ENCODE measurements at places on chromosomes 3 and 15.

DNA sequence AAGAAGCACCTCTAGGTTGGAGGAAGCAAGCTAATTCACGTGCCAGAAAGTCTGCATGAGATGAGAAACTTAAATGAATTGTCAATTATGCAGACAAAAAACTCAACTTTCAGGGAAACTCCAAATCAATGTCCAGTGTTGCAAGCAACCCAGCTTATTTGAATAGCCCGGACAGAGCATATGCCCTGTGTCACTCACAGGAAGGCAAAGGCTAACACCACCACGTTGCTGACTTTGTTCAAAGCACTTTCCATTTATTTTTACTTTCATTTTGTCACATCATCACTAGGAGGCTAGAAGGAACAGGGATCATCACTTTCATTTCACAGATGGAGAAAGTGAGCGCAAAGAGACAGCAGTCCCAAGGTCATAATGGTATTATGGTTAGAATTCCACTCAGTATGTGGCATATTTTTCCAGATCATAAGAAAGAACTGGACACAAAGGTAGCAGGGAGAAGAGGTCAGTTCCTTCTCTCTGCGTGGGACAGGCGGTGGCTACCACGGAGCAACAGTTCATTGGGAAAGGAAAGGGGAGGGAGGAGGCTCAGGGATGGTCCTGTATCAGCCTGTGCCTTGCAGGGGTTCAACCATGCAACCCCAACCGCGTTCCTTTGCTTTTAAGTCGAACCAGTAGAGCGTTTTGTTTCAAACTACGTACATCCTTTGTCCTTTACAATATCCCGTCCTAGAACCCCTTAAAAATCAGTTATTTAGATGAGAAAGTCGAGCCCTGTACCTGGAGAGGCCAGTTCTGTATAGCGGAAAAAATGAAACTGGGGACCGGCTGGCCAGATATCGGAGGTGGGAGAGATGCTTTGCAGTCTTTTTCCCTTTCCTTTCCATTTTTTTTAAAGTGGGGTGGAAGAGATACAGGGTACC lies 1.1 kb downstream of the HEG1 start:
- peak overlapping the region; percentile 73 for H3K27ac ChIP-seq
- H3K27me3 ChIP-seq, result no peaks in the 10 kb centered on the region
- peaks cover 38% of the 10 kb centered on the region for H3K4me1 ChIP-seq
- DNase-seq, result peak; percentile 37

DNA sequence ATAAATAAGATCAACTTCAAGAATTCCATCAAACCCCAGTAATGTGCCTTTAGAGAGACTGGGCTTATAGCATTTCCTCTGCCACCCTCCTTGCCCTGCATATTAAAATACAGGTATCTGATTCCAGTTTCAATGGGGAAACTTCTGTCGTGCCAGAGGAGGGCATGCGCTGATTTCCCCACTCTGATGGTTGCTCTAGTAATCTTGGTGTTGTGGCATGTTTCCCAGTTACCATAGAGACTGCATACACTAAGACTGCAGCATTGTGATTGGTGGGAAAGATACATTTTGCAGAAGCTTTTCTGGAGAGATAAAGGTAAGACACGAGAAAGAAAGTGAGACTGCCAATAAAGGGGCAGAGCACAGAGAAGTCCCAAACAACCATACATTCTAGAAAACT lies 225.6 kb downstream of the TIGIT start:
- H3K36me3 ChIP-seq, result no peaks in the 10 kb centered on the region
- H3K4me1 ChIP-seq, result no peaks in the 10 kb centered on the region
- no peak overlapping the region for H3K4me3 ChIP-seq

DNA sequence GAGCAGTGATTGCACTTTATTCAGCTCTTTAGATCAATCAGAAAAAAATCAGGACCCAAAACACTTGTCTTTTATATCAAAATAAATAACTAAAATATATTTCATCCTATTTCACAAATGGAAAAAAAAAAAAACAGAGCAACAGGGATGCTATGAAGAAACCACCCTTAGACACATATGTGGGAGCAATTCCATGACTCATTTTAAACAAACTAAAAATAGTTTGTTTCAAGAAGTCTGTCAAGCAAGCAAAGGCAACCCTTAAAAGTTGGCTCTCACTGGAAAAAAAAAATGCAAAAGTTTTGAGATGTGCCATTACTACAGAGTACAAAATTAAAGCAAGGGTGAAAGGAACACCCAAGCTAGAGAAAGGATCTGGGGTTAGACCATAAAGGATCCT lies 5.7 kb downstream of the ATP13A3 start:
- H3K4me1 ChIP-seq, result peaks cover 27% of the 10 kb centered on the region
- H3K4me3 ChIP-seq, result no peak overlapping the region
- DNase-seq, result peak; percentile 65
- H3K27ac ChIP-seq, result peak overlapping the region; percentile 85
- H3K36me3 ChIP-seq, result peaks cover 7% of the 10 kb centered on the region

DNA sequence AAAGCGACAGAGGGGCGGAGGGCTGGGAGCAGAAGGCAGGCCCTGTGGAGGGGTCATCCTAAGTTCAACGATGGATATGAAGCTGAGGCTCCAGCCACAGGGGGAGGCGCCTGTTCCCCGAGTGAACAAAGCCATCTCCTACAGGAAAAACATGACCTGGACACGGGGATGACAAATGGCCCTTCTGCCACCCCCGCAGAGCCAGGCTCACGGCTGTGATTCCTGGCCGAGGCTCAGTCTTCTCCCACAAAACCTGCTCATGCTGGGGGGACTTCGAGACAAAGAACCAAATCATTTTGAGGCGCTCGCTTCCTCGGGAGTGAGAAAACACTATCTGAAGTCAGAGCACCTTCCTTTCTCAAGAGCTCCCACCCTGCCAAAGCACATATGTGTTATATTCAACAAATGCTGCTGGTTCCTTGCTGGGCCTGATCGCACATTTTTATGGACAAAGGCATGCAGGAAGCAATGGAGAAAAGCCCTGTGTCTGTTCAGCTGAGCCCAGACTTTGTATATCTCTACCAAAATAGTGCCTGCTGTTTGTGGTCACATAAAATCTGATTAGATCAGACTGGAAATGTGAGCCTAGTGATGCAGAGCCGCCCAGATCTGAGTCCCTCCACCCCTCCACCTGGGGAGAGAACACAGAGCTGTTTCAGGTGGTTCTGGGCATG lies 5.6 kb downstream of the RBP1 start:
- H3K4me1 ChIP-seq, result peaks cover 30% of the 10 kb centered on the region
- no peaks in the 10 kb centered on the region for H3K27me3 ChIP-seq
- peaks cover 6% of the 10 kb centered on the region for H3K36me3 ChIP-seq
- peak overlapping the region; percentile 86 for H3K27ac ChIP-seq
- peak; percentile 27 for DNase-seq

DNA sequence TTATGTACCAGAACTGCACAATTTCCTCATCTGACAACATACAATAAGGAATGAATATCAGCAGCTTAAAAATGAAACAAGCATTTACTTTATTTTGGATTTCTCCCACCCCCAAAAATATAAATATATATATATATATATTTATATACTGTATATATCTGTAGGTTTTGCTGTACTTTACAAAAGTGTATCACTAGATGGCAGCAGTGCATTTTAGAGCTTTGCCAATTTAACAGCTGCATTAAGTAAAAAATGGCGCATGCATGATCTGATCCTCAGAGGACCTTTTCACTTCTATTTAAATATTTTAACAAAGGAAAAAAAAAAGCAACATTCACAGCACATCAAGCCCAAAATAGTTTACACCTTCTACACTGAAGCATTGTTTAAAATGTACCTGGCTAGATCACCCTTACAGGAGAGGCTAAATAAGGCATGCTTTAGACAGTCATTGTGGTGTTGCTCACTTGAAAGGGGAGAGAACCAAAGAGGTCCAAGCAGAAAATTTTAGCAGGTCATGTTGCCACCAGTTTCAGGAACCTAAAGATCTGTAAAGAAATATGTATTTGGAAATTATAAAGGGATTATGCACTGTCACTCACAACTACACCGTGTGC lies 72.6 kb downstream of the NPTN start:
- H3K4me1 ChIP-seq, result peaks cover 7% of the 10 kb centered on the region
- H3K27me3 ChIP-seq, result no peaks in the 10 kb centered on the region
- no peak overlapping the region for H3K4me3 ChIP-seq
- peaks cover 71% of the 10 kb centered on the region for H3K36me3 ChIP-seq
- no peak overlapping the region for H3K27ac ChIP-seq
- DNase-seq, result peak; percentile 72

DNA sequence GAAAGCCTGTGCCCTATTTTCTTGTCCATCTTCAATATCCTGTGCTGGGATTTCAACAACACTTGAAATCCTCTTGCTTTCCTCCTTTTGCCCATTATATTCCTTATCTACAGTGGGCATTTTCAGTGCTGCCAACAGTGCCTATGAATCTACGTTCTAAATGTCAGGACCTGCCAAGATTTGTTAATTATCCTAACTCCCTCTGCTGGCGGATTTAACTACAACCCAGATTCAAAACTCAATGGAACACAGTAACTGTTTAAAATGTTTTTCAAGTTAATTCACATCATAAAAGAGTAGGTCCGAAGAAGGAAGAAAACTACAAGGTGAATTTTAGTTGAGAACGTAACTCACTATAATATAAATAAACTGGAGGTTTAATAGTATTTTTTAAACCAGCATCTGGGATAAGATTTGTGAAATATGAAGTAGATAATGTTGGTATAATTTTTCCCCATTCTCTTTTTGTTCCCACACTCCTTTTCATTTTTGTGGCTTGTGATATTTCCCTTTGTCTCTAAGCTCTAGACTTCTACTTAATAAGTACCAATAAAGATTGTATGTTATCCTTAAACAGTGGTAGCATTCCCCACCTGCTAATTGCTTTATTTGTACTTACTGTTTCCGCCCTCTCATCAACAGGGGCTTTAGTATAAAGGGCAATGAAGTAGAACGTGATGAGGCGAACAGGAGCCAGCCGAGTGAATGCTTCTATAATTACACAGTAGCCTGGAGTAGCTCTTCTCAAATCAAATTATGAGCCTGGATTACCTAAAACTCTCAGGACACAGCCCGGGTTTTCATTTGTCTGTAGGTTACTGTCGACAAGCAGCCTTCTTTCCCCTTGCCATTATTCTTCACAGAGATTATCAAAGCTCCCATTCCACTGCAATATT lies 302.5 kb upstream of the ATP11B start:
- H3K4me3 ChIP-seq, result no peak overlapping the region
- H3K27ac ChIP-seq, result no peak overlapping the region
- peak; percentile 62 for DNase-seq
- no peaks in the 10 kb centered on the region for H3K4me1 ChIP-seq

DNA sequence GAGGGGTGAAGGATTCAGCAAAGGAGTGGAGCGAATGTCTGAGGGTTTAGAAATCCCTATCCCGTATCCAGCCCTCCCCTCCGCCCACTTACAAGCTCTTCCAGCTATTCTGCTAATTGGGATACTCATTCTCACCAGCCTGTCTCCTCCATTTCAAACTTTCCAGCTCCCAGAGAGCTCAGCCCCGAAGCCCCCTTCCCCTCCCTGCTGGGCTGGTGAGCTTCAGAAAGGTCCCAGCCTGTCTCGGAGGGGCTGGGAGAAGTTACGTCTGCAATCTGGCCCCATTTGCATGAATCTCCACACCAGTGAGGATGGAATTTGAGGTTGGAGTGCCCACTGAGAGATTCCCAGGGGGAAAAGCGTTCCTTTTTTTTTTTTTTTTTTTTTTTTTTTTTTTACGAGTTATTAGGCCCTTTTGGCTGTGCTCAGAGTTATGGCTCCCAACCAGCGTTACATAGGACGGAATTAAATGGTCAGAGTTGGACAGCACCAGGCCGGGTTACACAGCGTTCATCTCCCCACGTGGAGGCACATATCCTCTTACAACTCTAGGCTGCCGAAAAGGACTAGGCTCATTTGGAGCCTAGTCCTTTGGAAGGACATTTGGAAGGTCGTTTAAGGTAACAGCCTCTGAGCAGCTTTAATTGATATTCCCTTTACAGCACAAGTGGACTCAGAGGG lies 34.6 kb downstream of the FGD5 start:
- no peak for DNase-seq
- peaks cover 45% of the 10 kb centered on the region for H3K27me3 ChIP-seq
- H3K4me1 ChIP-seq, result no peaks in the 10 kb centered on the region
- H3K4me3 ChIP-seq, result no peak overlapping the region

GRCh38 chr3:94012185-94012584 lies 16.2 kb downstream of the STX19 start:
- no peak overlapping the region for H3K4me3 ChIP-seq
- H3K36me3 ChIP-seq, result no peaks in the 10 kb centered on the region
- H3K27ac ChIP-seq, result no peak overlapping the region
- no peak for DNase-seq
- no peaks in the 10 kb centered on the region for H3K4me1 ChIP-seq
- H3K27me3 ChIP-seq, result no peaks in the 10 kb centered on the region

DNA sequence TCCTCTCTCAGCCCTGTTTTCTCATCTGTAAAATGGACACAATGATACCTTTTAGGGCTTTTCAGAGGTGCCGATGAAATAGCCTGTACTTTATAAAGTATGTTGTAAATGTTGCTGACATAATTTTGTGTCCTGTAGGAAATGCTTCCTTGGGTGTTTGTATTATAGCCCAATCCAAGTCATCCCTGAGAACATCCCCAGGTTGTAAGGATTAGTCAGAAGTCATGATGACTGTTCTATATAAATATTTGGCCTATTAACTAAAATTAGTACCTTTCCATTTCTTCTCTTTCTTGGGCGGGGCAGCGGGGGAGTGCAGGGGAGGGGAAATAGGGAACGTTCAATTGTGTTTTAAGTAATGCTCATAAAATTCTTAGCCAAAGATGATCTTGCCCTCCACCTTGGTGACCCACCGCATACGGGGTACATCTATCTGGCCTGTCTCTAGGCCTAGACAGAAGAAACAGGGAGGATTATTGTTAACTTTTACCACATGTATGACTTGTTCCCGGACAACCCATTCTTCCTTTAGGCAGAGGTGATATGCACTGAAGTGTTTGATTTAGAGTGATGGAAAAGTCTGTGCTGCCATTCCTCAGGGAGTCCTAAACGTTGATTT lies 120.7 kb downstream of the VGLL4 start:
- no peak overlapping the region for H3K4me3 ChIP-seq
- H3K36me3 ChIP-seq, result peaks cover under 1% of the 10 kb centered on the region
- peaks cover 19% of the 10 kb centered on the region for H3K4me1 ChIP-seq
- no peak overlapping the region for H3K27ac ChIP-seq

GRCh38 chr3:149713730-149714654 lies 38.3 kb downstream of the COMMD2 start:
- DNase-seq, result no peak
- no peak overlapping the region for H3K4me3 ChIP-seq
- H3K27me3 ChIP-seq, result no peaks in the 10 kb centered on the region
- H3K4me1 ChIP-seq, result no peaks in the 10 kb centered on the region

Measured in MCF 10A (cell line).